ENCODE measurements at places on chromosomes 16 and 17.

DNA sequence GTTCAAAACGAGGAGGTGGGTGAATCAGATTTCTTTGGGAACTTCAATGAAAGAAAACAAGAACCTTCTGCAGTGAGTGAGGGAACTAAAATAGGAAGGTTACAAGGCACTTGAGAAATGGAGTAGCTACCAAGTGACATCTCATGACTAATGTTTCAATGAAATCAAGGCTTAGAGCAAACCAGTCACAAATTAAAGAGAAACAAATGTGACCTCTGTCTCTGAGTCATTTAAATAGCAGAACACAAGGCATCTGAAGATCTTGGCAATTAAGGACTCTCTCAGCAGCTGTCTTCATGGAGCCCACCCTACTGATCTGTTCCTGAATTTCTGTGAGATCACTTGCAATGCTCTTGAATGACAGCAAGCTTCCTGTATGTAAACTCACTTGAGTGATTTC, 109.5 kb downstream of the CDH11 start:
- no peak for DNase-seq

DNA sequence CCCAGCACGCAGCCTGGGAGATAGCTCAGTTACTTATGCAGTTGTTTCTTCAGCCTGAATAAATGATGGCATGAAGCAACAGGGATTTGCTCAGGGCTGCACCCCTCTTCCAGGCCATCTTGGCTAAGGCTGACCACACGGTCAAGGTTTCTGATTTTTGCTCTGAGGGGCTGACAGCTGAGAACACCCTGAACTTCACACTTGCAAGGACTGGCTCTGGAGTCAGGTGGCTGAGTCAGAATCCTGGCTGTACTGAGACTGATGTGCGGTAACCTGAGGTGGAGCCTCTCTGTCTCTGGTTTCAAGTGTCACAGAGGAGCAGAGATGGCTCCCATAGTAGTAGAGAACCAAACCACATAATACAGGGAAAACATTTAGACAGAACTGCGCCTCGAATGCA, 4.8 kb downstream of the MTHFSD start:
- no peak for DNase-seq

GRCh38 chr17:64107500-64108236, 22.3 kb downstream of the ERN1 start:
- DNase-seq = no peak

- DNase-seq = no peak
Observed at GRCh38 chr16:79918916-79919315, 318.4 kb upstream of the MAF start.

- DNase-seq = no peak
Observed at GRCh38 chr16:74729783-74730683, 29.4 kb upstream of the MLKL start.

GRCh38 chr16:30615358-30616091, 5.3 kb upstream of the ZNF689 start:
- DNase-seq = peak; percentile 83

DNA sequence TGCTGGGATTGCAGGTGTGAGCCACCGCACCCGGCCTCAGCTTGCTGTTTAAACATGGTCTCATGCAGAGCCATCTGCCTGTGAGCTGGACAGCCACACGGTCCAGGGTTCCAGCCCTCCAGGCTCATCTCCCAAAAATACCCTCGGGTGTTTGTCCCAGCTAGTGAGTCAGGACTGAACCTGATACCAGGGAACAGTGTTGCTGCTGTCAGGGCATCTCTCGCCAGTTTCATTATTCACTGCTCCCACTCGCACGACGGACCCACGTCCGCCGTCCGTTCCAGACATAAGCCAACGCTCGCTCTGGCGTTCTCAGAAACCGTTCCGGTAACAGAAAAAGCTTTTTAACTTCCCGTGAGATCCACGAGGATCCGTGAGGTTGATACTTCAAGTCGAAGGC, 77.6 kb downstream of the NXN start:
- DNase-seq = no peak

- DNase-seq = peak; percentile 17
Observed at GRCh38 chr17:1574697-1575471, 12.3 kb upstream of the PITPNA start.

GRCh38 chr17:47295037-47295873, 28.5 kb upstream of the EFCAB13 start:
- no peak for DNase-seq
